ENCODE measurements at places on chromosomes 2 and 18. TPM values are rescaled to one million over a fixed set of nuclear protein-coding genes. Genes with fewer than 3 reads are reported as not detected.

GRCh38 chr2:45874344-45874743 is 222.9 kb downstream of the PRKCE start:
- ATAC-seq = peak; percentile 86

DNA sequence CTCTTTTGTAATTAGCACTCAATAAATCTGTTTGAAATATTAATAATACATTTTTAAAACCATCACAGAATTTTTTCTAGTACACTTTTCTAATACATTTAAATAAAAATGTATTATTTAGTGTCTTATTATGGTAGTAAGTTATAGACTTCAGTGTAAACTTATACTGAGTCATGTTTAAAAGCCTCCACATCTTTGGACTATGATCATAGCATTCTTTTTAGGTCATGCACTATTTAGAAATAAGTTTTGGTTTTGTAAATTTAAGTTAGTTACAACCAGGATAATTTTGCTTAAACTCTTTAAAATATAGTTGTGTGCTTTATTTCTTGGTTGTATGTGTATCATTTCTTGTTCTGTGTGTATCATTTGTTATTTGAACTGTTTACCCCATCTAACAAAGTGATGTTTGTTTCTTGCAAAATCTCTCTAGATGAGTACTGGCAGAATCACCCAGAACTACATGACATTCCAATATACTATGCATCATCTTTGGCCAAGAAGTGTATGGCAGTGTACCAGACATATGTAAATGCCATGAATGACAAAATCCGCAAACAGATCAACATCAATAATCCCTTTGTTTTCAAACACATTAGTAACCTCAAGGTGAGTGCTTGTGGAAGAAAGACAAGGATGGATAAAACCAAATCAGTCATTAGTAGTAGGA is 16.7 kb downstream of the CPSF3 start:
- ATAC-seq = no peak

DNA sequence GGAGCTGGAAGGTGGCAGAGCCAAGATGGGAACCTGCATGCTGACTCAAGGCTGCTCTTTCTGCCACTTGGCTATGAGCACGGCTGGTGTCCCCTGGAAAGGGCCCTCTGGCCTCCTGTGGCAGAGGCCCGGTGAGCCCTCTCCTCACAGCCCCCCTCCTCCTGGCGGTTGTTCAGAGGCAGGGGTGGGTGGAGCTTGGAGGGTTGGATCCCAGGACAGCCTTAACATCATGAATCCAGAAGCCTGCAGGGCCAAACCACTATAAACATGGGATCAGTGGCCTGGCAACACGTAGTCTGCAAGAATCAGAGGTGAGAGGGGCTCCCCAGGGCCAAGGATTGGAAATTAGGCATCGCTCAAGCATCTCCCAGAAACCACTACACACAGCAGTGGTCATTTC is 48.5 kb upstream of the LOXHD1 start:
- no peak for ATAC-seq

The DOK1 gene
- 0.56 TPM for total RNA-seq

All from esophagus mucosa (tissue), 1 donor.